ENCODE measurements at places on chromosomes 2 and 18.
A peak's percentile ranks its signal among the peaks of the same experiment; 100 is the strongest.

GRCh38 chr2:43333101-43333655 lies 106.8 kb upstream of the ZFP36L2 start:
- H3K27ac ChIP-seq = no peak overlapping the region
- no peaks in the 10 kb centered on the region for H3K27me3 ChIP-seq
- H3K36me3 ChIP-seq = no peaks in the 10 kb centered on the region
- no peak overlapping the region for H3K4me3 ChIP-seq
- H3K4me1 ChIP-seq = peaks cover 14% of the 10 kb centered on the region
- no peak for DNase-seq

- H3K36me3 ChIP-seq = no peaks in the 10 kb centered on the region
- H3K27ac ChIP-seq = no peak overlapping the region
- no peak overlapping the region for H3K4me3 ChIP-seq
Measured at GRCh38 chr2:119119076-119119785, 39.3 kb downstream of the C1QL2 start.

- peak; percentile 70 for DNase-seq
- peak overlapping the region; percentile 89 for H3K27ac ChIP-seq
- H3K27me3 ChIP-seq = no peaks in the 10 kb centered on the region
- H3K36me3 ChIP-seq = peaks cover 7% of the 10 kb centered on the region
- peaks cover 45% of the 10 kb centered on the region for H3K4me1 ChIP-seq
Measured at GRCh38 chr2:96146153-96146880, 1.1 kb upstream of the DUSP2 start.

- H3K36me3 ChIP-seq = no peaks in the 10 kb centered on the region
- H3K4me3 ChIP-seq = no peak overlapping the region
- H3K27ac ChIP-seq = no peak overlapping the region
- H3K27me3 ChIP-seq = no peaks in the 10 kb centered on the region
- no peak for DNase-seq
Measured at GRCh38 chr18:55475916-55476315, 112.1 kb downstream of the TCF4 start.

GRCh38 chr2:180017784-180018183 lies 10.7 kb upstream of the CWC22 start:
- no peak for DNase-seq
- no peak overlapping the region for H3K27ac ChIP-seq
- H3K27me3 ChIP-seq = no peaks in the 10 kb centered on the region
- H3K36me3 ChIP-seq = no peaks in the 10 kb centered on the region
- H3K4me3 ChIP-seq = no peak overlapping the region

Data from GM12878 (cell line).